ENCODE measurements at places on chromosomes 2 and 18. TPM values are rescaled to one million over a fixed set of nuclear protein-coding genes. Genes with fewer than 3 reads are reported as not detected.

The POTEF gene
- total RNA-seq = 0.54 TPM

The EPHA4 gene
- 0.17 TPM for total RNA-seq

The SERPINB10 gene
- total RNA-seq = not detected

The CD28 gene
- 0.11 TPM for total RNA-seq

The SIX2 gene
- total RNA-seq = not detected

The FASTKD1 gene
- total RNA-seq = 17.4 TPM

The ABCG8 gene
- total RNA-seq = not detected

The CCNYL1 gene
- total RNA-seq = 23.3 TPM

The POTEJ gene
- 0.26 TPM for total RNA-seq

The CPLX4 gene
- not detected for total RNA-seq

The CPO gene
- total RNA-seq = not detected

The GRB14 gene
- 0.34 TPM for total RNA-seq

The MORN2 gene
- total RNA-seq = 13.8 TPM

The THSD7B gene
- total RNA-seq = not detected

The COPS8 gene
- 43.7 TPM for total RNA-seq

The SLC14A1 gene
- not detected for total RNA-seq

The PRSS56 gene
- total RNA-seq = not detected

The FOXD4L1 gene
- total RNA-seq = not detected

The OTOF gene
- total RNA-seq = 2.5 TPM

The DSG1 gene
- total RNA-seq = not detected

The SLC4A5 gene
- total RNA-seq = 0.11 TPM

The PTPN4 gene
- total RNA-seq = 27.4 TPM

The EIPR1 gene
- total RNA-seq = 22.5 TPM

The CYBRD1 gene
- total RNA-seq = 24.5 TPM

The PAIP2B gene
- total RNA-seq = 2.0 TPM

The SLC11A1 gene
- 0.09 TPM for total RNA-seq

The CFAP65 gene
- not detected for total RNA-seq

The MYO3B gene
- under 0.01 TPM for total RNA-seq

The GCFC2 gene
- 19.3 TPM for total RNA-seq

The RBM44 gene
- 0.86 TPM for total RNA-seq

The SCN2A gene
- total RNA-seq = under 0.01 TPM

The ROCK1 gene
- total RNA-seq = 34.7 TPM

The POTEI gene
- total RNA-seq = 0.17 TPM

The NEU4 gene
- not detected for total RNA-seq

The ICOS gene
- 0.09 TPM for total RNA-seq

The SERPINE2 gene
- 2.2 TPM for total RNA-seq

The DOK6 gene
- 1.1 TPM for total RNA-seq

The NEURL3 gene
- total RNA-seq = 0.11 TPM

The ERFE gene
- total RNA-seq = 0.22 TPM

The GNLY gene
- total RNA-seq = not detected

The CCT7 gene
- total RNA-seq = 307 TPM

The SATB2 gene
- total RNA-seq = 1.4 TPM

The TMEM182 gene
- 0.22 TPM for total RNA-seq

The DSG4 gene
- total RNA-seq = not detected

The POTEC gene
- not detected for total RNA-seq

The PSMA8 gene
- not detected for total RNA-seq

The RUFY4 gene
- total RNA-seq = not detected

The SNED1 gene
- total RNA-seq = 17.9 TPM

The ADAM17 gene
- 60.2 TPM for total RNA-seq

The LDLRAD4 gene
- total RNA-seq = 13.4 TPM

The ITM2C gene
- 37.5 TPM for total RNA-seq

The PDK1 gene
- 8.8 TPM for total RNA-seq

The GNAL gene
- total RNA-seq = 0.26 TPM

The AKAIN1 gene
- not detected for total RNA-seq

The LGALSL gene
- 3.2 TPM for total RNA-seq

The ANKRD30BL gene
- total RNA-seq = not detected
